ENCODE measurements at places on chromosomes 2 and 18.

DNA sequence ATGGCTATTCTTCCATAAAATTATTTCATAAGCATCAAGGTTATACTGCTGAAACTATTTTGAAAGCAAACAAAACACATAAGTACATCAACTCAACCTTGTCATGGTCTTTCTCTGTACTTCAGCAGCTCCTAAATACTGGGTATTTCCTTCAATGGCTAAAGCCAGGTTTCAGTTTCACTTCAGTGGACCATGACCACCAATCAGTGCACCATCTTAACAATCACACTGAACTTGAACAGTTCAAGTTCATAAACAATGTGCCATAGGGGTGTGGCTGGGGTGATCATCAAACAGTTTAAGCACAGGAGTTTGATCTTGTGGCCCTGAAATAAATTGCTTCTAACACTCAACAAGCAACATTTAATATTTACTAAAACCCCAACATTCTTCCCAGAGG lies 124.1 kb upstream of the FIGN start:
- no peak for DNase-seq

DNA sequence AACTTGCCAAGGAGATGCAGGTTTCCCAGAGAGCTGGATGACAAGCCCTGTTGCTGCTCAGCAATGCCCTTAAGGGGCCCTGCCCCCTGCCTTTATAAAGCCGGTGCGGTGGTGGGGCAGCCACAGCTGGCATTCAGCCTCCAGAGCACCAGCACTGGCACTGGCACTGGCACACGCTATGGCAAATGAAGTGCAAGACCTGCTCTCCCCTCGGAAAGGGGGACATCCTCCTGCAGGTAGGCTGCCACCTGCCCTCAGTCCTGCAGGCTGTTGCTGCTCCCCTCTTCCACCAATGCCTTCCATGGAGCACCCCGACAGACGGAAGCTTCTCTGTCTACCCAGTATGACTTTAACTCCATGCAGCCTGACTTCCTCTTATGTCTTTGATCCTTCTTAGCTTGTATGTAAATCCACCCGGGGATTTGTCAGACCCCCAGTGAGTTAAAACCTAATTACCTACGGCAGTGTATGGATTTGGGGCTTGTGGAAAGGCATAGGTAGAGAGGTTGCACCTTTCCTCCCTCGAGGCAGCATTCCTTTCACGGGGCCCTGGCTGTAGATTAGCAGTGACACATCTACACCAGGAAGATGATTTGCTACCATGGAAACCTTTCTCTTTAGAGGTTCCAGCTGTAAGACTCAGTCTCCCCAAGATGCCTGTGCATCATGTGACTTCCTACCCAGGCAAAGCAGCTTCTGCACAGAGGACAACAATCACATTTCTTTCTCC lies at the start of gene DAPL1:
DAPL1 (plus strand) TSS at position 123 of the 730 bp plus-strand sequence; CDS start at position 179, 56 bp downstream.
- DNase-seq, result peak; percentile 78

DNA sequence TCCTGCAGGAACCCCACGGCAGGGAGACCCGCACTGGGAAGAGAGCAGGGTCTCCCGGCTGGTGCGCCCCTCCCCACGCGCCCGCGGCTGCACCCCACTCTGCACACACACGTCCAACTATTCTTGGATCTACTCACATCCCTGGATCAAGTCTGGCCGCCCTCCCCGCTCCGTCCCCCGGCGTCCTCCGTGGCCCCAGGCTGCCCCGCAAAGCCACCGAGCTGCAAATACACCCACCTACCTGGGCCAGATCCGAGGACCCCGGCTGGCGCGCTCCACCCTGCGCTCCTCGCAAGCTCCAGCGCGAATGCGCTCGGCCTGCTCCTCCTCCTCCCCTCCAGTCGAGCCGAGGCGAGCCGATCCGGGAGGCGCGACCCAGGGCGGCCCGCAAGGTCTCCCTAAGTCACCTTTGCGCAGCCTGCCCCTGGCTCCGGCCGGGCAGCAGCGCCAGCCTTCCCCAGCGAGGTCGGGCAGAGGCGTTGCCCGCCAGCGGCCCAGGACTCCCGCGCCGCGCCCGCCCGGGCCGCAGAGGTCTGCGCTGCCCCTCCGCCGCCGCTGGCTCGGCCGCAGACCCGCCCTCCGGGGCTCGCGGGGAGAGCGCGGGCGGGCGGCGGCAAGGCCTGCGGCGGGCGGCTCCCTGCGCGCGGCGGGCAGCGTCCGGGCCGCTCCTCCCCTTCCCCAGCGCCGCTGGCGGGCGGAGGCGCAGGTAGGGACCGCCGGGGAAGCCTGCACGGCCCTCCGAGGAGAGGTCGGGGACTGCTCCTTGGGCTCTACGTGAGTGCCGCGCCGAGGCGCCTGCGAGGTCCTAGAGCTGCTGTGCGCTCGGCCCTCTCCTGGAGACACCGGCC lies 126.0 kb downstream of the OSBPL1A start:
- DNase-seq, result peak; percentile 24

DNA sequence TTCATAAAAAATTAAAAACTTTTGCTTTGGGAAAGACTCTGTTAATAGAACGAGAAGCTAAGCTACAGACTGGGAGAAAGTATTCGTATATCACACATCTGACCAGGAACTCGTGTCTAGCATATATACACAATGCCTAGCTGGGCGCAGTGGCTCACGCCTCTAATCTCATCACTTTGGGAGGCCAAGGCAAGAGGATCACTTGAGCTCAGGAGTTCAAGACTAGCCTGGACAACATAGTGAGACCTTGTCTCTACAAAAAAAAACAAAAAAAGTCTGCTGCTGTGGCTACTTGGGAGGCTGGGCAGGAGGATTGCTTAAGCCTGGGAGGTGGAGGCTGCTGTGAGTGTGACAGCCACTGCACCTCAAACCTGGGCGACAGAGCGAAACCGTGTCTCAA lies 46.6 kb downstream of the EPB41L5 start:
- DNase-seq, result no peak

DNA sequence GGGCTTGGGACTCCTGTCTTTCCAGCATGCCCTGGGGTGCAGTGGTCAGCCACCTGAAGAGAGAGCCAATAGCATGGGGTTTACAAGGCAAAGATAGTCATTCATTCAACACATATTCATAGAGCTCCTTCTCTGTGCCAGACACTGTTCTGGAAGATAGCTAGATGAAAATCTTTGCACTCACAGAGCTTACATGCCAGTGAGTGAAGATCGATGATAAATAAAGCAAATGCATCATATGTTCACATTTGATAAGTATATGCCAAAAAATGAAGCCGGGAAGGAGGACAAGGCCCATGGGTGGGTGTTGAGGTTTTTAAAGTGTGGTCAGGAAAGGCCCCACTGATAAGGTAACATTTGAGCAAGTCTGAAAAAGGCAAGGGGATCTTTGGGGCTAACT lies 130.8 kb upstream of the CDCA7 start:
- no peak for DNase-seq

All from NCI-H345 (cell line).